NCI-H2029 treated with DMSO at 0.1 percent for 48 hours (cell line): ENCODE measurements at places on chromosomes 11 and 22.

DNA sequence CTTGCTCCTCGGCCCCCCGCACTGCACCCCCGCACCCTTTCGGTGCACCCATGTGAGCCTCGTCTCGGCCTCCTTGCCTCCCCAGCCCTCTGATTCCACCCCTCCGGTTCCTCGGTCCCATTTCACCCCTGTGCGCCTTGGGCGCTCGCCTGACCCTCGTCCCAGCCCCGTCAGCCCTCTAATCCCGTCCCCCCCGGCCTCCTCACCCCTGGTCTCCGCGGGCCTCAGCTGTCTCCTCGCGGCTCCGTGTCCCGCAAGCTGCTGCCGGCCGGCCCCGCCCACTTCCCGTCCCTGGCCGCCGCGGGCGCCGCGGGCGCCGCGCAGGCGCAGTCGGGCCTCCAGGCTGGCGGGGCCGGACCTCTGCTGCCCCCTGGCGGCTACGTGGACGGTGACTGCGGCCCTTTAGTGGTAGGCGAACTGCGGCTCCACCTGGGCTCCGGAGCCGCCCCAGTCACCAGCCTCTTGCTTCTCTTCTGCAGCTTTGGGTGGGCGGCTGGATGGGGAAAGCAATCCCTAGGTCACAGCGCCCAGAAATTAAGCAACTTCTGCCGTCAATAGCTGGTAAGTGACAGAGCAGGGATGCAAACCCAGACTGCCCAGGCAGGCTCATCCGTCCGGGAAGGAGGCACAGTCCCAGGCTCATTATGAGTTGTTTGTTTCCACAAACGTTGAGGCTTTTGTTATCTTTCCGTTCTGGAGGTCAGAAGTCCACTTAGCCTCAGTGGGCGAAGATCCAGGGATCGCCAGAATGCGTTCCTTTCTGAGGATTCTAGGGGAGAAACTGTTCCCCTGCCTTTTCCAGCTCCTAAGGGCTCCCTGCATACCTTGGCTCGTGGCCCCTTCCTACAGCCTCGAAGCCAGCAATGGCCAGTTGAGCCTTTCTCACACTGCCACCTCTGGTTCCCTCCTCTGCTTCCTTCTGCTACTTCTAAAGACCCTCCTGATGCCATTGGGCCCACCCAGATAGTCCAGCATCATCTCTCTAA lies at the start of gene PPM1F:
Gene PPM1F (minus strand): TSS at position 263 of the 986 bp plus-strand sequence. CDS start 6,800 bp downstream, outside the sequence.
- peak; percentile 28 for DNase-seq

DNA sequence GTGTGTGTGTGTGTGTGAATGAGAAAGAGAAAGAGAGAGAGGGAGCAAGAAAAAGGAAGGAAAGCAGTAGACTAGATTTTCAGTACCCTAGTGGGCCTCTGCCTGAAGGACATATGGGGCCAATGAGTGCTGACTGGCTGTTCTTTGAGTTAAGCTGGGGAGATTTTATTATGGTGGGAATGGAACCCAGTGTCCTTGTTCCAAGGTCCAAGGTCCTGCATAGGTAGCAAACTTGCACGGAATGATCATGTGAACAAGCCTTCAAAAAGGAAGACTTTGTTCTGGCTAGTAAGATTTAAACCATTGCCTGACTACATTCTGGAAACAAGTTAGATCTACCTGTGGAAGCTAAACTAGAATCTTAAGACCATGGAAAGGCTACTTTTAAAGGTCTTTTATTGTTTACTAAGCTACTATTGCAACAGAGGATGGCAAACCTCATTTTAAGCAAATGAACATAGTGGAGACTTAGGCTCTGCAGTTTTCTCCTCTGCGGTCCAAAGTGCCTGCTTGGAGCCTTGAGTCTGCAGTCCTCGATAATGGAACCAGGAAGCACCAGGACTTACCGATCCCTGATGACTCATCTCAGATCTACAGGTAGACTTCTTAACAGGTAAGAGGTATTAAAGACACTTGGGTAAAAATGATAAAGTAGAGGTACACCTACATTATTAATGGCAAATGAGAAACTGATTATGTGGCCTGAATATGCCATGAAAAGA lies 10.2 kb upstream of the GRAMD1B start:
- DNase-seq = no peak

GRCh38 chr22:20946080-20946986 lies 20.7 kb upstream of the AIFM3 start:
- peak; percentile 11 for DNase-seq

DNA sequence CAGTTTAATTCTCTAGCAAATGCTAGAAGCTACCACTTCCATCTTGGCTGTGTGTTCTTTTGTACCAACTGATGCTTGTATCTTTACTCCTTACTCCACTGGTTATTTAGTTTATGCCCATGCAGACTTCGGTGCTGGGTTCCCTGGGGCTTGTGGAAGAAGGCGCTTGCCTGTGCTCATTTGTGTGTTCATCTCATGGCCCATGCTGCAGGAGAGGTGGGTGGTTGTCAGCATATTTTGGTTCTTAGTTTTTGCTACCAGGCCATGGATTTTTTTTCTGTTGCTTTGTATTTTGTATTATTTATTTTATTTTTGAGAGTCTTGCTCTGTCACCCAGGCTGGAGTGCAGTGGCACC lies 22.4 kb downstream of the MICAL2 start:
- no peak for DNase-seq

DNA sequence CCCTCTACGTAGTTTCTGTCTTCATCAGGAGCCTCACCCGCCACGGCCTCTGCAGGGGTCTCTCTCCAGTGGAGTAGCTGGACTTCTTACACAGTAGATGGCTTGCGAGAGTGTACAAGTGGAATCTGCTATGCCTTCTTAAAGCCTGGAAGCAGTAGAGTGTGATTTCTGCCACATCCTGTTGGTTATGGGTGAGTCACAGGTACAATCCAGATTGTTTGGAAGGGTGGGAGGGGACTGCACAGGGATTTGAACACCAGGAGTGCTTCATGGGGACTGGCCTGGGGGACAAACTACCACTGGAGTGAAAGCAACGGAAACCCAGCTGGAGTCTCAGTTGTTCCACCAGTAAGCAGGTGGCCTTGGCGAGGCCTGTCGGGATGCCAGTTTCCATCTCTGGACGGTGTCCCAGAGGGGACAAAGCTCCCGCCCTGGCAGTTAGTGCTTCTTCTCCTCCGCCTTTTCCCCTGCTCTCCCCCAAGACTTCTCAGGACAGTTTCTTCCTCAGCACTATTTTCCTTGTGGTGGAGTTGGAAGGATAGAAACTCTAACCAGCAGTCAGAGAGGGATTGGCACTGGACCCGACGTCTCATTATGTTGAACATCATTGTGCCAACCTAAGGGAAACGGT lies 85.0 kb upstream of the RCN1 start:
- DNase-seq = no peak

- DNase-seq = peak; percentile 5
These were observed 26.7 kb downstream of the AMPD3 start for GRCh38 chr11:10481560-10482349.

DNA sequence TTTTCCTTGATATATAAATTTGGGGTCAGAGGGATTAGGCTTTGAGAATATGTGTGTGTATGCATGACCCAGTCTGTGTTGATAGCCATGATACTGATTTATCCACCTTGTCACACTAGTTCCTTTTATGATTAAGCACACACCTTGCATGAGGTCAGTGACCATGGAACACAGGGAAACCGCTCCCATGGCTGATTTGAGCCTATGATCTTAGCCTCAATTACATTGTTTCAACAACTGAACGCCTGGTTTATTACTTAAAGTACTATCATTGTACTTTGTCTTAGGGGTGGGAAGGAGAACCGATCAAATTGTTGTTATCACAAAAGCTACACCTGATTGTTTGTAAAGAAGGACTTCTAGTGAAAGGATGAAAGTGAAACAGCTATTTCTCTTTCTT lies 70.7 kb downstream of the ARFGAP2 start:
- DNase-seq = no peak

- no peak for DNase-seq
These were observed 70.9 kb downstream of the SCUBE1 start for GRCh38 chr22:43272301-43272700.

GRCh38 chr11:113016905-113017304 lies 55.7 kb downstream of the NCAM1 start:
- DNase-seq = no peak

- DNase-seq = no peak
These were observed 1.4 kb downstream of the FGF4 start for GRCh38 chr11:69773626-69774353.

GRCh38 chr11:126355926-126356897 lies 726 bp downstream of the ST3GAL4 start:
- DNase-seq = no peak

DNA sequence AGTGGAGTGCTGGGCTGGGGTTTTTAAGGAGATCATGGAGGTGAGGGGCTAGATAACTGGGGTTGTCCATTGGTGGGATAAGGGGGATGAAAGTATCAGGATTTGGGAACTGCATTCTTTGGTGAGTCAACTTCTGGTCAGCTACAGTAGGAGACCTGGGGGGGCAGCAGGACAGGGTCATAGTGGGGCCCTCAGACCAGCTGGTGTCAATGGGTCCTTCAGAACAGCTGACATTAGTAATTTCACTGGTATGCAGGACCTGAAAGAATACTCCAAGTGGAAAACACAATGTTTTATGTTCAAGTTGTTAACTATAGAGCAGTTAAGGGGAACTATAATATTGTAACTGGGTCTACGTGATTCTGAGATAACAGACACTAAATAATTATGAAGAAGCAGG lies 2.8 kb upstream of the TTC12 start:
- DNase-seq = no peak

DNA sequence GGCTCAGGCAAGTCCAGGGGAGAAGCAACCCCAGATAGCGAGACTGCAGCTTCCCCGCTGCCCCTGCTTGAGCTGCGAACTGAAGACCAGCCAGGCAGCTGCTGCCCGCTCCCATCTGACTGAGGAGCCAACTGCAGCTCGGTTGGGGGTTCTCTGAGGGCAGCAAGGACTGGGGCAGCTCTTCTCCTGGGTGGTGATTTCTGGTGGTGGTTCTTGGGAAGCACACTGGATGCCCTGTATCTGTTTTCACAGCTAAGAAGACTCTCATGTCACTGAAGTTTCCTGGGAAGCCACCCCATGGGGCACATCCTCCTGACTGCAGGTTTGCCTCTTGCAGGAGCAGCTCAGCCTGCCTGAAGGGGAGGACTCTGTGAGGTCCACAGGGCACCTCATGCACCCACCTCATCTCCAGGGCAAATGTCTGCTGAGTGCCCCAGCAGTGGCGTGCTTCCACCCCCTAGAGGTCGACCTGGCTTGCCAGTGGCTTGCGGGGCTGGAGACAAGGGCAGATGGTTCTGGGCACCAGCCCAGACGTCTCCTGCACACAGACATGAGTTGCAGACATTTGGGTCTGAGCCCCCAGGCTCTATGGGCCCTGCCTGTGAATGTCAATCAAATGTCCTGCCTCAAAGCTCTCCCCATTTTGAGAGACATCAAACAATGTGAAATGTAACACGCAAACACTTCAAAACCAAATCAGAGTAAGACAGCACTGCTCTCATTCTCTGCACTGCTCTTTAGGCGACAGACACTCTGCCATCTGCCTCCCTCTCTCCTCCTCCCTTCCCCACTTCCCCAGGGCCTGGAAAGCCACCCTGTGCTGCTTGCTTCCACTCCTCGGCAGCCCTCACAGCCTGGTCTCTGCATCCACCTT lies 800.9 kb downstream of the BRD1 start:
- DNase-seq = peak; percentile 12

- DNase-seq = peak; percentile 23
These were observed 118.1 kb downstream of the BBOX1 start for GRCh38 chr11:27158456-27159334.

DNA sequence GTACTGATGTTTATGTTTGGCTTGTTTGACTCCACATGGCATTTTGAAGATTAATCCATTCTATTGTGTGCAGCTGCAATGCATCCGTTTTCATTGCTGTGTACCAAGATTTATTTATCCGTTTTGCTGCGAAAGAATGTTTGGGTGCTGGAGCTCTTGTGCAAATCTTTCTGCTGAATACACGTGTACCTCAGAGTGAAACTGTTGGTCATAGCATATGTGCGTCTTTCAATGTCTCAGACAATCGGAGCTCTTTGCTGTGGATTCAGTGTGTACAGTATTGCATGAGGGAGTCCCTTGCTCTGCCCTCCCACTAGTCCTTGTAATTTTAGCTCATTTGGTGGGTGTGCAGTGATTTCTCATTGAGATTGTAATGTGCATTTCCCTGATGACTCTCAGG lies 545.4 kb downstream of the TBC1D22A start:
- no peak for DNase-seq

DNA sequence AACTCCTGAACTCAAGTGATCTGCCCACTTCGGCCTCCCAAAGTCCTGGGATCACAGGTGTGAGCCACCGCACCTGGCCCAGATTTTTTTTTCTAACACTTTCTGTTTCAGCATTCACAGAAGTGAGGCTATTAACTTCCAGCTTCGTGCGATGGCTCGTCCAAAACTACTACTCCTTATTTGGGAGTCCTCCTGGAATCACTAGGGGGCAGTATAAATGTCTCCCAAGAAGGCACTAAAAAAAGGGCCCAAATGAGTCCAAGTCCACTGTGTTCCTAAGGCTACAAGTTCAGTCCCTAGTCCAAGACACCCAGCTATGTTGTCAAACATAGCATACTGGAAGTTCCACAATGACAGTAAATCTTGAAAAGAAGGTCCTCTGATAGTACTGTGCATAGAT lies 63.2 kb upstream of the BIRC3 start:
- no peak for DNase-seq

- no peak for DNase-seq
These were observed 803 bp upstream of the IFT27 start for GRCh38 chr22:36776722-36777121.

DNA sequence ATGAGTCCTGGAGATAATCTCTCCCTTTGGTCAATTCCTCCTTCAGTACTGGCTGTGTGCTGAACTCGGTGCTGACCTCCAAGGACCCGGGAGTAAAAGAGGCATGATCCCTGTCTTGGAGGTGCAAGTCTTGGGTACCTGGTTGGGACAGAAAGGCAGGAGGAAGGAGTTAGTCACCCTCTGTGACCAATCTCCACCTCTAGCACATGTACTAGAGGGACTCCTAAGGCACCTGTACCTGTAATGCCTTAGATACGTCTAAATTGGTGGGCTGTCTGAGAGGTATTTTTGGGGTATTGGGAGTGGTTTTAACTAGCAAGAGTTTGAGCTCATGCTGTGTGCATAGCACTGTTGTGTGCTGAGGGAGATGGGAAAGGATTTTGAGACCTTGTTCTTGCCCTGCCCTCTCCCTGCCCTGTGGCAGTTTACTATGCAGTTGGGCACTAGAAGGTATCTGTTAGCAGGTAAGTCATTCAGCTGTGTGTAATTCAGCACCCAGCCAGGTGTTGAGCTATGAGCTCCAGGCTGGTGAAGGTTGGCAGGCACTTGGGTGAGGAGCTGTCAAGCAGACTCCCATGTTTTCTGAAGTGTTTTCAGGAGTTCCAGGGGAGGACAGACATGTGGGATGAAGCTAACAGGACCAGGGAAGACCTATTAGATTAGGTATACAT lies 2.5 kb downstream of the PANX1 start:
- no peak for DNase-seq
